ENCODE measurements at places on chromosomes 4 and X.

- no peak for DNase-seq
Observed at GRCh38 chr4:173647902-173648301, 117.9 kb upstream of the HAND2 start.

DNA sequence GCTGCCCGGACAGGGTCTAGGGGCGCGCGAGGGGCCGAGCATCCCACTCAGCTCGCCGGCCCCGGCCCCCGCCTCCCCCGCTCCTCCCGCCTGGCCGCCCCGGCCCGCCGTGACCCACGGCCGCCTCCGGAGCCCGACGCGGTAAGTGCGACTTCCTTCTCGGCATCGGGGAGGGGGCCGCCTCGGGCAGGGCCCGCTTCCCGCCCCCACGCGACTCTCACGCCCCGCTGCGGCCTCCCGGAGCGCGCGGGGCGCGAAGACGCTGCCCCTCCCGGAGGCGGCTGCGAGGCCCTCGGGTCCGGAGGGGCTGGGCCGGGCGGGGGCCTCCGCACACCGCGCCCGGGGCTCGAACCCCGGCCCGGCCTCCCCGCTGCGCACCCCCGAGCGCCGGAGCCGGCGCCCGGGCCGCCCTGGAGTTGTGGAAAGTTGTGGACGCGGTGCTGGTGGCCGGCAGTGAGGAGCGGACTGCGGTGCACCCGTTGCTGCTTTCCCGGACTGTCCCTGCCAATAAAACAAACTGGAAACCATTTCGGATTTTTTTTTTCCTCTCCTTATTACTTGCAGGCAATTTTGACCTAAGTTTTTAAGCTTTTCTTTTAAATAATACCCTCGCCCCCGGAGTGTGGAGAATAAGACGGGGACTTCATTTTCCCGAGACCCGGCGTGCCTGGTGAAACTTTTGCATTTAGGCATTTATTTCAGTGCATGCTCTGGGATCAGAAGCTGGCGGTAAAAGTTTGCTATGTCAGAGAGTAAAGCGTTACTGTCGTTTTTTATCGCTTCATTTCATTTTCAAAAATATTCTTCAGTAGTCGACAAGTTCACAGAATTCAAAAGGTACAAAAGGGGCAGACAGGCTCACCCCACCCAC lies 13.0 kb upstream of the TMEM156 start:
- peak; percentile 21 for DNase-seq

GRCh38 chr4:8225706-8226443 lies 26.8 kb downstream of the SH3TC1 start:
- DNase-seq = no peak

DNA sequence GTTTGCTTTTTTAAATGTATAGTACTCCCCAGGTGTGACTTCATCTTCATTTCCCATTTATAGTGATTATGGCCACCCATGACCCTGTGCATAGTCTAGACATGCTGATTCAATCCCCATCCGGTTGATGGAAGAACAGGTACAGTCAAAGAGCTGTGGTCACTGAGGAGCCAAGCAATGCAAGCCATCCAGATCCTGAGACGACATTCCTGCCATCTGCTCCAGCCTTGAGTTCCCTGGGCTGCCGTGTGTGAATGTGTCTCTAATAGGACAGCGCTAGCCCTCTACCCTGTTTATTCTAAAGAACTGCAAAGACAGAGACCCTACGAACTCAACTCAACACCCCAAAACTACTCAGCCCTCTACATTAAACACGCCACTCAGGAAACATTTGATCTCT lies 1.7 kb downstream of the KCNIP4 start:
- DNase-seq = no peak

DNA sequence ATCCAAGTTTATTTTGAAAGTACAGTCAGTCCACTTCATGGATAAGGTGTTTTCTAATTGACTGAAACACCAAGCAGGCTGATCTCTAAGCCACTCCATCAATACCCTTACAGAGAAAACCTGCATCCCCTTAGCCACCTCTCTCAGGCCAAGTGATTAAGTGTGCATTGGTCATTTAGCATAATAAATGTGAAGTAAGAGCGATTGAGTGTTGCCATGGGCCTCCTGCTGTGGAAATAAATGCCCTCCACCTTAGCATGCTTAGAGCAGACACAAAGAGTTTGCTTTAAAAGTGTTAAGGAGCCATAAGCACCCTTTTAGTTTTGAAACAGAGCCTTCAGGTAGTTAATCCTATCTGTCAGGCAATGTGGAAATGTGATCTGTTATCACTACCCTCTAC lies 386.5 kb downstream of the GPAT3 start:
- DNase-seq = no peak

DNA sequence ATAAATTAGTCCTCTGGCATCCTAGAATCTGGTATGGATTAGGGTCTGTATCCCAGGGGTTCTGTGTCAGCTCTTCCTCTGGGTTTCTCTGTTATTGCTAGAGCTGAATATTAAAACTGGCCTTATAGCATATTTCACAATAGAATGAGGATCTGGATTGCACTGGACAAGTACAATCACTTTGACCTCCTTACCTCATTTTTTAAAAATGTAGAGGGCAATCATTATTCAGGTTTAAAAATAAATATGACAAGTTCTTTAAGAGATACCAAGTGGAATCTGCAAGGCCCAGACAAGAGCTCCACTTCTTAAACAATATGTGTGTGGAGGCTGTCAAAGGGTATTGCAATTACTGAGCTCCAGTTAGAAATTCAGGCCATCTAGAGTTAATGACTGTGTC lies 1.4 kb downstream of the PALLD start:
- peak; percentile 41 for DNase-seq

DNA sequence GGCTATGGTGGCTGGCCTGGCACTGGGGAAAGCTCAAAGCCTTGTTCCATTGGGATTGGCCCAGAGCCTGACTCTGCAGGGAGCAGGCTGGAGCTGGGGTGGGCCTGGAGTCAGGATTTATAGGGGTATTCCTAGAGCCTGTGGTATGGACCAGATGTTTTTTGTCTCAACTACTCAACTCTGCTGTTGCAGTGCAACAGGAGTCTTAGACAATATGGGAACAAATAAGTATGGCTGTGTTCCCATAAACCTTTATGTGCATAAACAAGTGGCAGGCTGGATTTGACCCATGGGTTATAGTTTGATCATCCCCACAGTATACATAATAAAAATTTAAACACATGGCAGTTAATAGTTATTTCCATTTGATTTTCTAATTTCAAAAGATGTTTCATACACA lies 557.9 kb upstream of the ARX start:
- DNase-seq = no peak

DNA sequence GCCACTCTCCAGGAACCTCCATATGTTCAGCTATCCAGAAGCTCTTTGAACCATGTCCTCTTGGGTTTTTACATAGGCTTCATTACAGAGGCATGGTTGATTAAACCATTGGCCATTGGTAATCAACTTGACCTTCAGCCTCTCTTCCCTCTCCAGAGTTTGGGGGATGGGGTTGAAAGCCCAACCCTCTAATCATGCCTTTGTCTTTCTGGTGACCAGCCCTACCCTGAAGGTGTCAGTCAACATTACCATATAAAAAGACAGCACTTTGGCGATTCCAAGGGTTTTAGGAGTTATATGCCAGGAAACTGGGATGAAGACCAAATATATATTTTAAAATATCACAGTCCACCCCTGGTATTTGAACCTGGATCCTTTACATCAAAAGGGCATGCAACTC lies 222.5 kb downstream of the CHIC1 start:
- no peak for DNase-seq

DNA sequence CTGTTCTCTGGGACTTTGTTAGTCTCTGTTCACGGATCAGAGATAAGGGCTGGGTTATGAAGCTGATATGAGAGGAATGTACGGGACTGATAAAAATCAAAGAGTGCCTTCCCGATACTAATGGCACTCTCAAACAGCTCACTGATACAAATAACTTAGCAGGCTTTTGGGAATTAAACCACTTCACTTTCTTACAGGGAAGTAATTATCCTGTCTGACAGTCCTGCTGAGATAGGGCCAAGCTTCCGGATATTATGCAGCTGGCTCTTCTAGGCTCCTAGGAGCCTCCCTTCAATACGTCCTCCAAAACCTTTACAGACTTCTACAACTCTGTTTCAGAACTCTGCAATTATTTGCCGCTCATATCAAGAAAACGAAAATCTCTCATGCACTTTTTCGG lies 418.0 kb downstream of the NLGN4X start:
- DNase-seq = no peak

DNA sequence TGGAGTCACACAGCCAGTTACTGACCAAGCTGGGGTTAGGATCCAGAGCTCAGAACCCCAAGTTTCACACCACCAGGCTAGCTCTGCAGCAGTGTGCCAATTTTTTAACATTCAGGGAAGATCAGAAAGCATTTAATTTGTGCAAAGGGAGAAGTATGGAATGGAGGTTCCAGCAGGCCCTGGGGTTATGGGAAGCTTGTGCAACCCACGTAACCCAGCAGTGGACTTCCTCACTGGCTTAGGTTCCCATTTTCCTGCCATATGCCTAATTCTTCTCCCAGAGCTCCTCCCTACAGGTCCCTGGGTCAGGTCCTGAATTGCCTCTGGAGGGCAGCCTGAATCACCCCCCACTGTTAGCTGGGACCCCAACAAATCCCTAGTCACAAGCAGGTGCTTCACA lies 14.0 kb downstream of the APLN start:
- peak; percentile 45 for DNase-seq

DNA sequence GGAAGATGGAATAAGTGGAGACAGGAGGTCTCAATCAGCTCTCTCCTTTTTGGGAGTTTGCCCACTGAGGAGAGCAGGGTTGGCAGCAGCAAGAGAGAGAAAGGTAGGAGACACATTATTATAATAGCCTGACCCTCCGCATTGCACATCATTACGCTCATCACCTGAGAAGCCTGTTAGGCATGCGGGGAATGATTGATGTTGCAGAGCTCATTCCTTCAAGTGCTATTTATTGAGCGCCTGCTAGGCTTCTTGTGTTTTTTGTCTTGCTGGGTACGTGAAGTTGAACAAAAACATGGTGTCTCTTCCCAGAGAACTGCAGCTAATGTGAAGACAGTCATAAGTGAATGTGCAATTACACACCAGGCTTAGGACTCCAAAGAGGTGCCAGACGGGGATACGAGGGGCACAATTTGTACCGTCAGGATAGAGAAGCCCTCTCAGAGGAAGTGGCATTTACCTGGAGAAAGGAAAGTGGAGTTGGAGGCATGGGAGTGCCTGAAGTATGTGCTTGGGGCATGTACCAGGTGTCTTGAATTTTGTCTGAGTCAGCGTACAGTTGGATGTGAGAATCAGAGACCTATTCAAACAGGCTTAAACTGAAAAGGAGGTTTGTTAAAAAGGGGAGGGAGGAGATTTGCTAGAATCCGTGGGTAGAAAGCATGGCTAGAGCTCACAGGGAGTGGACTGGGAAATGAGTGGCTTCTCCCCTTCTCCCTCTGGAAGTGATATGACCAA lies 90.2 kb upstream of the SOD3 start:
- DNase-seq = no peak

GRCh38 chr4:54840992-54841768 lies 183.4 kb downstream of the KIT start:
- DNase-seq = no peak

DNA sequence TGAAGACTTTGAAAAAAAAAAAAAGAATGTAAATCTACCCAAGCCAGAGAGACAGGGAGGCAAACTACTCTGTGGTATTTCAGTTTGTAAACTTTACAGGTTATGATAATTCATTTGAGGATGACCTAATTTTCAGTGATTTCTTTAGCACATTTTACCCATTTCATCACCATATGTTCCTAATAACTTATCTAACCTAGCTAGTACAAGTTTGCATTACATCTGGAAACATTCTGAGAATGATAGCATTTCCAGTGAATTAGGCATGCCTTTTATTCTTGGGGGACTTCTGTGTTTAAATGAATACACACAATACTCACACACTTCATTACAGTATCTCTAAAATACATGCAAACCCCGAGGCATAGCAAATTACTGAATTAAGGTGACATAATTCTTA lies 1055.5 kb downstream of the PCDH18 start:
- DNase-seq = no peak

DNA sequence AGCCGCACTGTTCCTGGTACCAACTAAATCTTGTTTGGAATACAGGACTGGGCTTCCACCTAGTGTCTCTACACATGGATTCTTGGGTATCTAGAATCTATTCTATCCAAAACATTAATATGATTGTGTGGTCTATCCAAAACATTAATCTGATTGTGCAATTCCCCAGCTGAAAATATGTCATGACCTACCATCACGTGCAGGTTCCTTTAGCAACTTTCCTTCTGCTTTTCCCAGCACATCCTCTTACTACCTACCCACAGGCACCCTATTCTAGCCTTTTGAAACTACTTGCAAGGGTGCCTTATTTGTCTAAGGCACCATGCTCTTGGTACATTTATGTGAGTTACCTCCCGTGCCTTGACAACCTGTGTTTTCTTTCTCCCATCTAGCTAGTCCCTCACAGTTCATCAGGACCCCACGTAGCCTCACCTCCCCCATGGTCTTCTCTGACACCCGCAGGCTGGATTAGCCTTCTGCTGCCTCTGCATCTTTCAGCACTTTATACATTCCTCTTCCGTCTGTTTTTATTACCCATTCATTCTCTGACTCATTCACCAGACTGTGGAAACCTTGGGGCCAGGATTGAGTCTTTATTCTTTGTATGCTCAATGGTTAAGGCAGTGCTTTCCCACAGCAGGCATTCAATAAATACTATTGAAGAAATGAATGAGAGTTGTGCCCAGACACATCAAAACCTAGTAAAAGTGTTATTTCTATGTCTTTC lies 88.8 kb upstream of the FAM9B start:
- peak; percentile 73 for DNase-seq

DNA sequence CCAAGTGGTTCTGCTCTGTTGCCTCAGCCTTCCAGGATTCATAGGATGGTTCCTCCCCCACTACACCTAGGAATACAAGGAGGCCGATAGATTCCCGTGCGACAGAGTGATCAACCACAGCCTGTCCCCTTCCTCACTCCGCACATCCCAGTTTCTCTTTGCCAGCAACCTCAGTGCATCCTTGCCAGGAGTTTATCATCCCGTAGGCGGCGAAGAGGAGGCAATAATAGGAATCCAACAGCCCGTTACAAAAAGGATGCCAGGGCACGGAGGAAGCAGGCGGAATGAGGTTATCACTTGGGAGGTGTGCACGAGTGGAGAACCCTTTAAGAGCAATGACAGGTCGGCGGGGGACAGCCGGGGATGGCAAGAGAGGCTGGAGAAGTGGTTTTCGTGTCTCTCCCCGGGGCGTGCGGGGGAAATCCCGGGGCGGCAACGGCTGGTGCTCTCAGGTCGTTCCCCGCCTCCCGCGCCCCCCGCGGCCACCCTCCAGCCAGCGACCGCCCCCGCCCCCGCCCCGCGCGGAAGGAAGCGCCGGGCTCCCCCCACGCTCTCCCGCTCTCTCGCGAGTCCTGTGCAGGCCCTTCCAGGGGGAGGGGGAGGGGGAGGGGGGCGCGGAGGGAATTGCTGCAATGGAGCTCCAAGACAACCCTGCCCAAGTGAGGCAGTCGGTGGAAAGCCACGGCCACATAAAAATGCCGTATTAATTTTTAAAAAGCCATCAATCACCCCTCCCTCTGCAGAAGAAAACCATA lies 1.6 kb downstream of the PPP3CA start:
- no peak for DNase-seq

- DNase-seq = no peak
Observed at GRCh38 chrX:135973025-135973547, 702 bp downstream of the MMGT1 start.

GRCh38 chr4:144687466-144687865 lies 41.5 kb downstream of the HHIP start:
- DNase-seq = no peak
